Mesothelial cell of epicardium (in vitro differentiated cells): ENCODE measurements at places on chromosomes 5 and 9. TPM values are rescaled to one million over a fixed set of nuclear protein-coding genes. Genes with fewer than 3 reads are reported as not detected.

DNA sequence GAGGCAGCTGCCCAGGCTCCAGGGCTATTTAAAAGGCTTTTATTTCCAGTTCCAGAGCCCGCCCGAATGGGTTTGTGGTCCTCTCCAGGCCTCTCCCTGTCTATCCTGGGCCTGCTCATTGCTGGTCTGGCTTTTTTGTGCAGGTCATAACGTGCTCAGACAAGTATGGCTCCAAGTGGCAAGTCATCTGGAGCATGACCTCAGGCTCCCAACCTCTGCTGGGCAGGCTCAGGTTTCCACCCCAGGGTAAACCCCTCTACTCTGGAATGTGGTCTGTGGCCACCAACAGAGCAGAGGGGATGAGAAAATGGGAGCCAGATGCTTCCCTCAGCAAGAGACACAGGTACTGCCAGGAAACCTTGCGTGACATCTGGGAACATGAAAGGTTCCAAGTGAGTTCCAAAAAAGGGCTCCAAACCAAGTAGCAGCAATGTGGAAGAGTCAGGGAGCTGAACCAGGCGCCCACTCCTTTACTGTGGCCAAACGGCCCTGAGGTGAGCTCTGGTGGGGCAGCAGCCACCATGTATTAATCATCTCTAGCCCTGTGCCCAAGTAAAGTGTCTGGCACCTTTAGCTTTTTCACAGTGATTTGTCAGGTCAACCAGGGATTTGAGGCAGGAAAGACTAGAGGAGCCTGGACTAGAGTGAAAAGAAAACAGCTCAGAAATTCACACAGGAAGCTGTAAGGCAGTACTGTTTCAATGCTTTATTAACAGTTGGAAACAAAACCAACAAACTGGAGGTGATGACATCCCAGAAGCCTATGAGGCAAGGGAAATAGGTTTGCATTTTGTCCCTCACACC, 25.7 kb downstream of the PCDHGC5 start:
- H3K27ac ChIP-seq, result peak overlapping the region; percentile 95
- no peak for DNase-seq
- no peaks in the 10 kb centered on the region for H3K27me3 ChIP-seq
- peaks cover 43% of the 10 kb centered on the region for H3K4me1 ChIP-seq
- peak overlapping the region; percentile 79 for H3K4me3 ChIP-seq
- peaks cover 12% of the 10 kb centered on the region for H3K36me3 ChIP-seq

DNA sequence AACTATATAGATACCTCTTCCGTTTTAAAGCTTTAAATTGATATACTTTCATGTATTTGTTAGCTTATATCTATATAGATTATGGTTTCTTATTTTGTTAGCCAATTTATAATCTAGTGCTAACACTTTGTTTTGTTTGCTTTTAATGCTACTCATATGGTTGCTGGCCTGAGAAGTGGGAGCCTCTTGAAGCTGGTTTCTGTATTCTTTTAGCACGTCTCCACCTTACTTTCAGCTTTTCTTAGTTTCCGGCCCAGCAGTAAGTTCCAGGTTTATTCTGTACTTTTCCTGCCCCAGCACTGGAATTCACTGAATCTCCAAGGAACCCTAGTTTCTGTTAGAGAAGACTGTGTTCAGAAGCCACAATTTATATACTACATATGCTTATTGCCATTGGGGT, 458.9 kb downstream of the PRR16 start:
- H3K36me3 ChIP-seq, result no peaks in the 10 kb centered on the region
- H3K4me3 ChIP-seq, result no peak overlapping the region
- DNase-seq, result no peak
- H3K4me1 ChIP-seq, result peaks cover 7% of the 10 kb centered on the region
- H3K27me3 ChIP-seq, result no peaks in the 10 kb centered on the region

The PCDHGB3 gene
- 0.59 to 0.74 TPM (median 0.64 TPM) in 3 replicates for total RNA-seq

- no peak overlapping the region for H3K4me3 ChIP-seq
- H3K27ac ChIP-seq, result no peak overlapping the region
- H3K36me3 ChIP-seq, result peaks cover 3% of the 10 kb centered on the region
- H3K27me3 ChIP-seq, result peaks cover 27% of the 10 kb centered on the region
- H3K4me1 ChIP-seq, result peaks cover 4% of the 10 kb centered on the region
These were observed 8.4 kb upstream of the KIF12 start for GRCh38 chr9:114107286-114108001.

GRCh38 chr9:82443312-82443711, 454.7 kb downstream of the SPATA31D1 start:
- DNase-seq, result no peak
- H3K27ac ChIP-seq, result no peak overlapping the region
- no peaks in the 10 kb centered on the region for H3K4me1 ChIP-seq
- H3K27me3 ChIP-seq, result no peaks in the 10 kb centered on the region
- H3K36me3 ChIP-seq, result no peaks in the 10 kb centered on the region

The PKD2L2 gene
- total RNA-seq, result not detected in 3 replicates

GRCh38 chr5:159133041-159133741, 33.5 kb upstream of the EBF1 start:
- H3K27ac ChIP-seq, result no peak overlapping the region
- H3K27me3 ChIP-seq, result peaks cover 36% of the 10 kb centered on the region
- H3K4me1 ChIP-seq, result peaks cover 6% of the 10 kb centered on the region
- no peaks in the 10 kb centered on the region for H3K36me3 ChIP-seq

The SLC6A7 gene
- total RNA-seq, result not detected in 3 replicates

The RFESD gene
- total RNA-seq, result 3.4 to 4.2 TPM (median 3.5 TPM) in 3 replicates

DNA sequence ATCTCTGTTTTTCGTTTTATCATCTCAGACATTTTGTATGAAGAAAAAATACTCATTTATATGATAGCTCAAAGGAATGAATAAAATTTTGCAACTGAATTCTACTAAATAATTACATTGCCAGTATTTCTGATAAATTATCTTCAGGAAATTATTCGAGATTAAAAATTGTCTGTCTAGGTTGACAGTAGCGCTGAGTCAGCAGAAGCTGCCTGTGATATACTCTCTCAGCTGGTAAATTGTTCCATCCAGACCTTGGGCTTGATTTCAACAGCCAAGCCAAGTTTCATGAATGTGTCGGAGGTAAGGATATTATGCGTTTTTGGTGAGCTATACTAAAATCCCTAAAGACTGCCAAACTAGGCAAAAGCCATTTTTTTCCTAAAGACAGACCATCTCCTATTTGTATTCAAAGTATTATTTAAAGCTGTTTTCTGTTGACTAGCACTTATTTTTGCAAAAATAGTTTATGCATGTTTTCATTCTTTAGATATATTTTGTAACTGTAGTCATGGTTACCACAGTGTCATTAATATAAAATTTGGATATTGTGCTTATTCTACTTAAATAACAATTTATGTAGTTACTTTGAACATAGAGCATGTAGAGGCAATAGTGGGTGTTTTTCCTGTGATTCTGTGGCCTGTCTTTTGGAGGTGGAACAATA, 17.4 kb downstream of the LECT2 start:
- H3K4me3 ChIP-seq, result no peak overlapping the region
- H3K4me1 ChIP-seq, result no peaks in the 10 kb centered on the region
- no peak overlapping the region for H3K27ac ChIP-seq
- H3K36me3 ChIP-seq, result no peaks in the 10 kb centered on the region
- DNase-seq, result no peak

The THBS4 gene
- 15.6 to 17.3 TPM (median 17.1 TPM) in 3 replicates for total RNA-seq

The ST6GALNAC6 gene
- 34.2 to 37.5 TPM (median 36.2 TPM) in 3 replicates for total RNA-seq

The GPR150 gene
- not detected in 3 replicates for total RNA-seq

DNA sequence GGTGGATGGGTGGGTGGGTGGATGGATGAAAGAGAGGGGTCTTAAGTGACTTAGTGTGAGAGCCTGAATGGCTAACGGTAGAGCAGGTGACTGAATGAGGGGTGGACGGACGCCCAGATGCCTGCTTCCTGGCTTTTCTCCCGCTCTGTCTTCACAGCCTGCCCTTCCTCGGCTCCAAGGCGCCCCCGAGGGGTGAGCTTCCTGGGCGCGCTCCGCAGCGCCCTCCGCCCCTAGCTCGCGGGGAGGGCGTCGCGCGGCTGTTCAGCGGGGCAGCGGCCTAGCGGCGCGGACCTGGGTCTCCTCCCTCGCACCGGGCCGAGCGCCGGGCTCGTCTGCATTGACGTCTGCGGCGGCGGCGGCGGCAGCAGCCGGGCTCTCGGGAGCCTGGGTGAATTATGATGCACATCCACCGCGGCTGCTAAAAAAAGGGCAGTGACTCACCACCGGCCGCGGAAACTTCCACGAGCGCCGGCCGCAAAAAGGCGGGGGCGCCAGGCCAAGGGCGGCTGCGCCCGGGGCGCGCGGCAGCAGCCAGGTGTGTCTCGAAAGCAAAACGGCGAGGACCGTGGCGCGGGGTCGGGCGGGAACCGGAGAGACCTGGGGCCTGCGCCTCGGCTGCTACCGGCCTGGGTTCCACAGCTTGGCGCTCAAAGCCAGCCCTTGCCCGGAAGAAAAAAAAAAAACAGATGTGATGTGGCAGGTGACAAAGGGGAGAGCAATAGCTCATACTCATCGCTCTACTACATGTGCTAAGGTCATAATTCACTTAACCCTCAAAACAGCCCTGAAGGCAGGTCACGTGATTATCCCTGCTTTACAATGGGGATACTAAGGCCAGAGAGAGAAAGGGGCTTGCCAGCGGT, 143.0 kb upstream of the ADRA1B start:
- peak; percentile 36 for DNase-seq
- H3K36me3 ChIP-seq, result no peaks in the 10 kb centered on the region
- no peak overlapping the region for H3K27ac ChIP-seq

The PCDHGB2 gene
- total RNA-seq, result 0.86 to 1.3 TPM (median 1.2 TPM) in 3 replicates

- no peak for DNase-seq
- peak overlapping the region; percentile 86 for H3K27ac ChIP-seq
- no peaks in the 10 kb centered on the region for H3K27me3 ChIP-seq
- no peak overlapping the region for H3K4me3 ChIP-seq
These were observed 598.3 kb downstream of the CCDC171 start for GRCh38 chr9:16150938-16151650.
